Hair follicle dermal papilla cell (primary cell): ENCODE measurements at places on chromosomes 12 and 14. TPM values are rescaled to one million over a fixed set of nuclear protein-coding genes. Genes with fewer than 3 reads are reported as not detected.

The MAP3K9 gene
- total RNA-seq = 1.7 and 1.8 TPM in 2 replicates

The DIO2 gene
- total RNA-seq = 5.8 and 31.8 TPM in 2 replicates

The ACOT6 gene
- 0.16 TPM in 1 of 2 replicates, not detected in the other for total RNA-seq

The DPY19L2 gene
- total RNA-seq = 6.8 and 13.6 TPM in 2 replicates

The BEGAIN gene
- total RNA-seq = not detected in 2 replicates

The AHNAK2 gene
- 167 and 231 TPM in 2 replicates for total RNA-seq

The TESPA1 gene
- not detected in 2 replicates for total RNA-seq

The CD163L1 gene
- total RNA-seq = 1.5 and 2.1 TPM in 2 replicates

The ASCL1 gene
- total RNA-seq = not detected in 2 replicates

The SSTR1 gene
- 5.5 and 10.3 TPM in 2 replicates for total RNA-seq

The WASHC4 gene
- total RNA-seq = 122 and 137 TPM in 2 replicates

The ATL1 gene
- total RNA-seq = 13.8 and 15.1 TPM in 2 replicates

The SLC41A2 gene
- 30.1 and 34.1 TPM in 2 replicates for total RNA-seq

The MAP4K5 gene
- 151 and 182 TPM in 2 replicates for total RNA-seq

The CD4 gene
- total RNA-seq = 1.7 and 3.2 TPM in 2 replicates

The C14orf180 gene
- total RNA-seq = not detected in 2 replicates

The AKAP5 gene
- total RNA-seq = 0.36 and 0.65 TPM in 2 replicates
